Islet precursor cell (in vitro differentiated cells): ENCODE measurements at places on chromosomes 16 and 17.

GRCh38 chr16:79608976-79609375 lies 8.4 kb upstream of the MAF start:
- peak; percentile 73 for DNase-seq

DNA sequence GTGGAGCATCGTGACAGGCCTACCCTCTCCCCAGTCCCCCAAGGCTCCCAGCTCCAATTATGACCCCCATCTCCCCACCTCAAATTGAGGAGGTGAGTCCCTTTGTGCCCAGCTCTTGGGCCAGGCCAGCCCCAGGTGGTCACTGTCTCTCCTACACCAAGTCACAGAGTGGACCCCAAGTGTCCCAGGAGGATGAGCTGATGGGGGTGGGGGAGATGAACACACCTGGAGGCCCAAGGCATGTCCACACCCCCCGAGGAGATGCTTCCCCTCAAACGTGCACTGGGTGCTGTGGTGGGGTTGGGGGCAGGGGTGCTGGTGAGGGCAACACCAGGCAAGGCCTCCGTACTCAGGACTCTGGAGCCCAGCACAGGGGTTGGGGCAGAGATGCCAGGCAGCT lies 73.2 kb downstream of the RBFOX3 start:
- DNase-seq = no peak

GRCh38 chr17:36721560-36722120 lies 120.3 kb downstream of the MRM1 start:
- no peak for DNase-seq

DNA sequence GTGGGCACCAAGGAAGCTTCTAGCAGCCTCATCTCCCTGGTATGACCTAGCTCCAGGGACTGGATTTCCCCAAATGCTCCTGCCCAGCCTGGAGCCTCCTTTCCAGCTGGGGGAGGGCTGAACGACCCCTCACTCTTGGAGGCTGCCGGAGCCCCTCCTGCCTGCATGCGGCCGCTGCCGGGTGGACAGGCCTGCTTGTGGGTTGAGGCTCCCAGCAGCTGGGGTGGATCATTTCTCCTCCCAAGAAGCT lies 213.6 kb downstream of the SEC14L1 start:
- no peak for DNase-seq

- no peak for DNase-seq
Observed at GRCh38 chr17:80279895-80280294, 19.2 kb downstream of the RNF213 start.

GRCh38 chr16:59697761-59698160 lies 963.6 kb upstream of the GOT2 start:
- no peak for DNase-seq

- DNase-seq = no peak
Observed at GRCh38 chr16:12304861-12305596, 328.5 kb downstream of the SNX29 start.

- no peak for DNase-seq
Observed at GRCh38 chr16:86430814-86431213, 79.5 kb upstream of the FOXF1 start.

DNA sequence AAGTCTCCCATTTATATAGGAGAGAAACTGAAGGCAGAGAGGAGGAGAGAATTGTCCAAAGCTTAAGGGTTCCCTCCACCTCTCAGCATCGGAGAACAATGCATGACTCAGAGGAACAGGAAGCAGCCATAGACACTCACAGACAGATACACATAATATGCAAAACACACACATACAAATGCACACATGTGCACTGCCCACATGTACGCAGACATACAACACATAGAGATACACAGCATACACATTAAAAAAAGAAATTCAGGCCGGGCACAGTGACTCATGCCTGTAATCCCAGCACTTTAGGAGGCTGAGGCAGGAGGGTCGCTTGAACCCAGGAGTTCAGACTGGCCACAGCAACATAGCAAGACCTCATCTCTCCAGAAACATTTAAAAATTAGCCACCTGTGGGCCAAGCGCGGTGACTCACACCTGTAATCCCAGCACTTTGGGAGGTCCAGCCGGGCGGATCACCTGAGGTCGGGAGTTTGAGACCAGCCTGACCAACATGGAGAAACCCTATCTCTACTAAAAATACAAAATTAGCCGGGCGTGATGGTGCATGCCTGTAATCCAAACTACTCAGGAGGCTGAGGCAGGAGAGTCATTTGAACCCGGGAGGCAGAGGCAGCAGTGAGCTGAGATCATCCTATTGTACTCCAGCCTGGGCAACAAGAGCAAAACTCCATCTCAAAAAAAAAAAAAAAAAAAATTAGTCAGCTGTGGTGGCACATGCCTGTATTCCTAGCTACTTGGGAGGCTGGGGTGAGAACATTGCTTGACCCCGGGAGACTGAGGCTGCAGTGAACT lies 11.3 kb downstream of the ERAL1 start:
- no peak for DNase-seq

DNA sequence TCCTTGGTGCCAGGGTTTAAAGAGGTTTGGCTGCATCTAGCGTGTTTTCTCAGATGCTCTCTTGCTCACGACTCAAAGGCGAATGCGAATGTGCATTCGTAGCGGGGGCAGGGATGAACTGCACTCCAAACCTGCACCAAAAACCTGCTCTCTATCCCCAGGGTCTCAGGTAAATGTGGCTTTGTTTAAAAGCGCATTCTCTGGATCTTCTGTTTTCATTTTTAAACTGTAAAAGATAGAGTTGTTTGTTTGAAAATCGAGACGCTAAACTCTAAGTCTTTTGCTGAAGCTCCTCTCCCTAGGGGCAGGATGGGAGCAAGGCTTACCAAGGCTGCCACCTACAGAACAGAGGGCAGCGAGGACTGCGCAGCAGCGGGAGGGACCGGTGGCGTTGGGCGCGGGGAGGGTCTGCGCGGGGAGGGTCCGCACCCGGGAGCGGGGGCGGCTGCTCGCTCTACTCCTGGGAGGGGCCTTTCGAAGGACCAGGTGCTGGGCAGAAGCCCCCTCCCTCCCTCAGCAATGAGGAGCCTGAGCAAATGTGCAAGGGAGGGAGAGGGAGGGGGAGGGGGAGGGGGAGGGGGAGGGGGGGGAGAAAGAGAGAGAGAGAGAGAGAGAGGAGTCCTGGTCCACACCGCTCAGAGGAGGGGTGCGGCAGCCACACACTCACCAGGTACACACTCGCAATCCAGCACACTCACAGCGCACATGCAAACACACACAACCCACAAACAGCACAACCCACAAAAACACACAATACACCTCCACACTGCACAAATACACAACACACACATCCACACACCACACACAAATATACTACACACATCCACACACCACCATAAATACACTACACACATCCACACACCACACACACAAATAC lies 142.8 kb downstream of the GRIN2A start:
- peak; percentile 72 for DNase-seq

DNA sequence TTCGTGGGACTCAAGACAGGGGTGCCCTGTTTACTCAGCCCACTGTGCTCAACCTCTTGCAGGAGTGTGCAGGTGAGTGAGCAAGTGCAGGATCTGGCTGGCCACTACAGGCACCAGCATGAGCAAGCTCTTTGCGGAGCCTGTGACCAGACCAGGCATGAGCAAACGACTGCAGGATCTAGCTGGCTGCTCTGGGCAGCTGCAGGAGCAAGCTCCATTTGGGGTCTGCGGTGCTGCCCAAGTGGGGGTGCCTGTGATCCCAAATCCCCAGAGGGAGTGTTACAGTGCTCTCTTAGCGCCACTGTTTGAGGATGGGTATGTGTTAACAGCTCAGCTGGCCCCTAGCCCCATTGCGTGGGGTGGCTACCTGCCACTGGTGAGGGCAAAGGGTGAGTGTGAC lies 2.4 kb downstream of the USP6 start:
- no peak for DNase-seq

DNA sequence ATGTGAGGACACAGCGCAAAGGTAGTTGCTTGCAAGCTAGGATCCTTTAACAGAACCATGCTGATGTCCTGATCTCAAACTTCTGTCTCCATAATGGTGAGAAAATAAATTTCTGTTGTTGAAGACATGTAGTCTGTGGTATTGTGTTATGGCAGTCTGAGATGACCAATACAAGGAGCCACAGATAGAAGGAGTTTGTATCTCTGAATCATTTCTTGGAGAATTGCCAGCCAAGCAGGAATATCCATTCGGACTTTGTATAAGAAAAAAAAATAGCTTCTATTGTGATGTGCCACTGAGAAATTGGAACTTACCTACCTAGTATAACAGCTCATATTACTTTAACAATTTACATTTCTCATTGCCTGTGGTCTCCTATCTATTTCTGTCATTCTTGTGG lies 447.6 kb upstream of the CA10 start:
- DNase-seq = no peak

DNA sequence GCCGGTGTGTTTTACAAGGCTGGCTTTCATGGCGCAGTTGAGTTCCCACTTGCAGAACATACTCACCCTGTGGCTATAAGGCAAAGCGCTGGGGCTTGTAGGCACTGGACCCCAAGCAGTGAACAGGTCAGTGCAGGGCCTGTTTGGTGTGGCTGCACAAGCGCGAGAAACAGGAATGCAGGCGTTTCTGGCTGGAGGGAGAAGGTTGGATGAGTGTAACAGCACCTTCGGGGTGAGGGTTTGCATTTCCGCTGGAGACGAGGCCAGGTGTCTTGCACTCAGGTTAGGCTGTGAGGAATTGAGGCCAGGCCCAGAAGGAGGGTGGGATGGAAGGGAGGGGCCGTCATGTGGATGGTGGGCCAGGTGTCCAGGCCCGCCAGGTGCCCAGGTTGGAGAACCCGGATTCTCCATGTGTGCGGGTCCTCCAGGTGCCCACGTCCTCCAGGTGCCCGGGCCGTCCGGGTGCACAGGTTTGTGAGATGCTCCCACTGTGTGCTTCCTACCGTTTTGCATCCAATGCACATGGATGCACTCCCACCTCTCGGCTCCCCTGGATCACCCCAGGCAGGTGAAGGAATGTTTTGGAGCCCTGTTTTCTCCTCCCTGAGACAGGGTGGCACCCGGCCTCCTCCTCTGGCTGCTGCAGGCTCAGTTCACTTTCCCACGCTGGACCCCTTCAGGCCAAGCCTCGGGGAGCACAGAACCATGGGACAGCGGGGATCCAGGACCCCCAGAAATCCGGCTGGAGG lies 46.0 kb downstream of the SLC7A5 start:
- no peak for DNase-seq

DNA sequence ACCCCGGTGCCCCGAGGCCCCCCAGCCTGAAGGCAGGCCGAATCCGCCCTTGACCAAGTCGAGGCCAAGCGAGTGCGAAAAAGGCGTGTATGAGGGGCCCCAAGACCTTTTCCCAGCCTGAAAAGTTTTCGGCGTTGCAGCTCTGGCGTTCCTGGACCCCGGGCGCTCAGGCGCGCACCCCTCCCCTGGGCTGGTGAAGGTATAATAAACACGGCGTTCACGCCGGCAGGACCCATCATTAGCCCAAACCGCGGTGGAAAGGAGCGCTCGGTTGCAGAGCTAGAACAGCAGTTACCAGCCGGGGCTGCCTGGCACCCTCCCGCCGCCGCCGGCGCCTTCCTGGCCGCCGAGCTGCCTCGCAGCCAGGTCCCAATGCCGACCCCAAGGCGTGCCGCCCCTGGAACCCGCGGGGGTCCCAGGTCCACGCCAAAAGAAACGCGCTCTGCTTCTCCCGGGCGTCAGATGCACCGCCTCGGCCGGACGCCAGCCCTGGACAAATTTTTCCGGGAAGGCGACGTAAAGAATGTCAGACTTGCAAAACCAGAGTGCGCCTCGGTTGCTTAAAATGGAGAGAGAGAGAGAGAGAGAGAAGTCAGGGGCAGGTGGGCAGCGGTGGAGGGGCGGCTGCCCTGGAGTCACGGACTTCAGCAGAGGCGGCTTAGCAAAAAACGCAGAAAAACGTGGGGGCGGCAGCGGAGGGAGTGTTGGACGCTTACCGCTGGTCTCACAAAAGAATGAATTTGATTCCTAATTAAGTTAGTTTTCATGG lies 11.5 kb upstream of the FOXF1 start:
- DNase-seq = no peak

DNA sequence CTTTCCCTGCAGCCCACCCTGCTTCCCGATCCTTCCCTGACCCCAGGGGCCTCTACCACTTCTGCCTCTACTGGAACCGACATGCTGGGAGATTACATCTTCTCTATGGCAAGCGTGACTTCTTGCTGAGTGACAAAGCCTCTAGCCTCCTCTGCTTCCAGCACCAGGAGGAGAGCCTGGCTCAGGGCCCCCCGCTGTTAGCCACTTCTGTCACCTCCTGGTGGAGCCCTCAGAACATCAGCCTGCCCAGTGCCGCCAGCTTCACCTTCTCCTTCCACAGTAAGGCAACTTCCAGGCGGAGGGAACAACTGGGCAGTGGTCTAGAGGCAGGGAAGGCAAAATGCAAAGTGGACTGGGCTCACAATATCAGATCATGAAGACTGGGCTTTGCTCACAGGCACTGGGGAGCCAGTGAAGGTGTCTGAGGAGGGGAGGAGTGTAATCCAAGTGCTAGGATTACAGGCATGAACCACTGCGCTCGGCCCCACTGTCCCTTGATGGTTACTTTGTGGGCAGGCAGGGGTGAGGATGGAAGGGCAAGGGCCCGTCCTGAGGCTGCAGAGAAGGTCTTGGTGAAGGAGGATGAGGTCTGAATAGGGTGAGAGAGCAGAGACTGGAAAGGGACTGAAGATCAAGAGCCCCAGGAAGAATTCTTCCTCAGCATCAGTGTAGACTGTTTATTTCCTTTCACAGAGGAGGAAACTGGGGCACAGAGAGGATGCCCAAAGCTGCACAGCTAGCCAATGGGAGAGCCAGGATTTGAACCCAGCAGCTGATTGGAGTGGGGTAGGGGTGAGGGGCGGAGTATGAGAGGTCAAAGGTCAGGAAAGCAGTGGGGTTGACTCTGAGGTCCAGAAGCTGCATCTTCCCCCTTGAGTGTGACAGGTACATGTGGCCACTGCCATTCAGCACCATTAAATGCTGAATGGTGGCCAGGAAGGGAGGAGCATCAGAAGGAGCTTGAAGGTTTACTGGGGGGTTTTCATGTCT lies 16.5 kb upstream of the ADGRG3 start:
- DNase-seq = no peak

DNA sequence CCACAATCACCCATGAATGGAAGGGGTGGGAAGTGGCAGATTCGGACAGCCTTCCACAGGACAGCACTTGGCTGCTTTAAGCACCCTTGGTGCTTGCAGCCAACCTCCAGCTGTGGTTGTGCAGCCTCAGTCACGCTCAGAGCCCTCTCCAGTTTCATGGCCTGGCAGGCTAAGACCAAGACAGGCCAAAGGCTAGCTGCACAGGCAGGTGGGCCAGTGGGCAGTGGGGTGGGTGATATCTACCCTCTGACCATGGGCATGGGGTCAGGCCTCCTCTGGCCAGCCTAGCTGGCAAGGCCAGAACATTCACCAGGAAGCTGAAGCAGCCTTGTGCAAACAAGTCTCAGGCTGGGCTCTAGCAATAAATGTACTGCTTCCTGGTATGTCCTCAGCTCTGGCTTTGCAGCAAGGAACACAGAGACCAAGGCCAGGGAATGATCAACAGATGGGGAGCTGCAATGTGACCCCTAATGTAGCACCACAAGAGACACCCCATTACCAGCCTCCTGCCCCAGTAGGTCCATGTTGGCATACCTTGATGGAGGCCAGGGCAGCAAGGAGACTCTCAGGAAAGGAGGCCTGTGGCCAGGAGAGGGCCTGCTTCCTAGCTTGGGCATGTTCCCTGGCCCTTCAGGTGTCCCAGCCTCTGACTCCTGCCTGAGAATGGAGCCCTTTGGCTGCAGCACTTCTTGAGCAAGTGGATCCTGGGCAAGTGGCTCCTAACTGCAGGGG lies 20.9 kb downstream of the HSD11B2 start:
- DNase-seq = no peak
